Posterior cingulate gyrus (tissue), 11 donors: ENCODE measurements at places on chromosomes 3 and 15.

DNA sequence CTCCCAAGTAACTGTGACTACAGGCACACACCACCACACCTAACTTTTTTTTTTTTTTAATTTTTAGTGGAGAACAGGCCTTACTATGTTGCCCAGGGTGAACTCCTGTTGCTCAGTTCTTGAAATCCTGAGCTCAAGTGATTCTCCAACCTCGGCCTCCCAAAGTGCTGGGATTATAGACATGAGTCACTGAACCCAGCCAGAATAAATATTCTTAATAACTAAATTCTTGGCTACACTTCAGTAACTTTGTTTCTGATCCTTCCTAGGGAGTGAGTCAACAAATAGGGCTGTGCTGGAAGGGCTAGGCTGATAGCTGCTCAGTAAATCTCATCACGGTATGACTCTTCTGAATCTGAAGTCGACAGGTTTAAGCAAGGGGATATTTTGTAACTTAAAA is 56.6 kb downstream of the P3H2 start:
- DNase-seq, result no peak

- DNase-seq, result no peak
These were observed 49.7 kb upstream of the ATOSA start for GRCh38 chr15:52728899-52729298.

DNA sequence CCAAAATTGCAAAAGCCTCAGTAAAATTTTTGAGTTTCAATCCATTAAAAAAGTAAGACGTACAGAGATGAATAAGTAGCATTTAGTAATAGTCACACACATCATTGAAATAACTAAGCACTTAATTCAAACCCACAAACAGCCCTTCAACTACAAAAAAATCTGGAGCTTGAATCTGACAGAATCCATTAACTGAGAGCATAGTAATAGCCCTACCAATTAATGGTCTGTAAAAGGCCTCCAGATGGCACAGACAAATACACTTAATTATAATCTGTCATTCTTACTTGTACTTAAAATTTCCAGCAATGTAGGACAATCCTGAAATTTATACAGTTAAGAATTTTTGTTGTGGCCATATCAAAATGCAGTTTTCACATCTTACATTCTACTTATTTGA is 246.9 kb downstream of the VGLL3 start:
- DNase-seq, result no peak

GRCh38 chr15:86155551-86155950 is 75.9 kb downstream of the AGBL1 start:
- DNase-seq, result no peak

DNA sequence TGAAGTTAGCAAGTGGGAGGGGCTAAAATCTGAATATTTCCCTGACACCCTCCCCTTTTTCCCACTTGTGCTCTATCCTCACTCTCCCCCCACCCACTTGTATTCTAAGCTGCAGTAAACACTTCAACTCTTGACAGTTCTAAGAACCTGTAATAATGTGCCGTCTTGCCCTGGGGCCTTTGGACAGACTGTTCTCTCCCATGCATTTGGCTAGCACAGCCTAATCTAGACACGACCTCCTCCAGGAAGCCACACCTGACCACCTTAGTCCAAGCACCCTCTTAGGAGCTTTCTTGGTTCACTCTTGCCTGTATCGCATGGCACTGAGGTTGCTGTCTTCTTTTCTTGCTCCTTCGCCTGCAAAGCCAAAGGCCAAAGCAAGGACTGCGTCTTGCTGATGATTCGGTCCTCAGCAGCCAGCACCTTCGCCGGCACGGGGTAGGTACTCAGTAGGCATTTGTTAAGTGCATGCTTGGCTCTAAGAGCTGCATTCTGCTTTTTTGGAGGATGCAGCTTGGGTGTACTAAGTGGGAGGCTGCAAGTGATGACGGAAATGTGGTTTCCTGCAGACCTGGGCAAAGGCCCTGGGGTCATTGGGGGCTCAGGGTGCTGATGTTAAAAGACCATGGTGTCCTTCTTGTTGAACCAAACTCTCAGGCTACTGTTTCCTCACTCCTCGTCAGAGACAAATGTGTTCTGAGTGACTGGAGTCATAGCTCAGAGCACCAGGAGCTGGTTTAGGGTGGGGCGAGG is 2.0 kb upstream of the ZNF710 start:
- no peak for DNase-seq

DNA sequence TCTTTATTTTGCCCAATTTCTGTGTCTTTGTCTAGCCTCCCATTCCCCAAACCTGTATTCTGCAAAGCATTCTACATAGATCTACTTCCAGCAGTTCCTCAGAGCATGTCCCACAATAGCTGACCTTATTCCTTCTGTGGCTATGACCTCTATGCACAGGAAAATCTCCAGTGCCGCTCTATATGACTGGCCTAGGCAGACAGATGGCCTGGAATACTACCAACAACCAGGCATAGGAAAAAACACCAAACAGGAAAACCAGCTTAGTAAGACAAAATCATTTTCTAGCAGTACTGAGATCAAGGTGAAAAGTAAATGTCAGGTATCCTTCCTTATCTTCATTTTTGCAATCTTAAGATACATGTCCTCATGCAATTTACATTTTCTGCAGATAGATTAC is 1115.0 kb downstream of the IGSF11 start:
- no peak for DNase-seq

GRCh38 chr3:24829629-24830229 is 335.1 kb upstream of the THRB start:
- peak; percentile 85 for DNase-seq

DNA sequence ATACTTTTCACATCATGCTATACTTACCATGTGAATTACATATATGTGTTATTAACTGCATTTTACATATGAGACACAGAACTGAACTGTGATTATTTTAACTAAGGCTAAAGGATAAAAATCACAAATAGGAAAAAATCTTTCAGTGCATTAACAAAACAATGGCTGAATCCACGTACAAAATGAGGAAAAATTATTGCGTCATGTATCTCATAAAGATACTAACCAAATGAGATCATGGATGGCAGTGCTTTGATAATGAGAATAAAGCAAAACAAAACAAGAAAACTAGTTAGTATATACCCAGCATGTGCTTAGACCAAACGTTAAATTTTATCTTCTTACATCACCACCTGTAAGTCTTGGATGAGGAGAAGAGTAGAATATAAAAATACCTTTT is 66.0 kb downstream of the SCAPER start:
- DNase-seq, result no peak
